ENCODE measurements at places on chromosomes 3 and 15. TPM values are rescaled to one million over a fixed set of nuclear protein-coding genes. Genes with fewer than 3 reads are reported as not detected.
A peak's percentile ranks its signal among the peaks of the same experiment; 100 is the strongest.

IL17RE gene
- 1.2 TPM for polyA plus RNA-seq

GRCh38 chr3:55876560-55876959 is 389.5 kb upstream of the WNT5A start:
- no peaks in the 10 kb centered on the region for H3K36me3 ChIP-seq
- no peak overlapping the region for H3K4me3 ChIP-seq
- peaks cover 29% of the 10 kb centered on the region for H3K4me1 ChIP-seq
- no peak overlapping the region for H3K27ac ChIP-seq
- DNase-seq: no peak

DNA sequence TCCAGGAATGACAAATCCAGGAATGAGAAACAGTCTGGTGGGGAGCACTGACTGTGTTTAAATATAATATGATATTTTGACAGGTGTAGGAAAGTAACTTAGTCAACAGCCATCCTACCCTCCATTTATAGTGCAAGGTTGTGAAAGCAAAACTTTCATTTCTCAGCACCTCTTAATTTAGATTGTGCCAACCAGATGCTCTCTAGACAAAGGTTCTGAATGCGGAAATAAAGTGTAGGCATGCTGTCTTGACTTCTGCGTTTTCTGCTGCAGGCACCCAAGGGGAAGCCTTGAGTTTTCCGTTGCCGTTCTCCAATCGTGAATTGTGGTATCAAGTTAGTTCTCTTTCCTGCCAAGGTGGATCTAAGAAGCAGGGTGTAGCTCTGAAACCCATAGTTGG is 261.9 kb upstream of the SUCLG2 start:
- H3K4me1 ChIP-seq: no peaks in the 10 kb centered on the region
- H3K36me3 ChIP-seq: no peaks in the 10 kb centered on the region
- no peaks in the 10 kb centered on the region for H3K27me3 ChIP-seq

OR5K2 gene
- polyA plus RNA-seq: not detected

DNA sequence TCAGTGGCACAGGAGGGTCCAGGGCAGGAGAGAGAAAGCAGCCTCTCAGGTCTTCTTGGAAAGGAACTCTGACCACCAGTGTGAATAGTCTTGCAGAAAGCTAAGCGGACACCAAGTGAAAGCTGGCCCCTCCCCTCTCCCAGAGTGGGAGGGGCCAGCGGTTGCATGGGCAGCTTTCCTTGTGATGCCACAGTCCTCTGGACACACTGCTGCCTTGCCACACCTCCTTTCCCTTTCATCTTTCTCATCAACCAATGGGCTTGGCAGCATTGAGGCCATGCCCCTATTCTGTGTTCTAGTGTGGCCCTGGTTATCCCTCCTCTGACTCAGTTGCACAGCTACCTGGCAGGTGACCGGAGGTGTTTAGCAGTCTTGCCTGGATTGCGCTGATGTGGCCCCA is 49.7 kb upstream of the GOLGA6B start:
- no peaks in the 10 kb centered on the region for H3K36me3 ChIP-seq
- no peaks in the 10 kb centered on the region for H3K27me3 ChIP-seq
- no peak overlapping the region for H3K4me3 ChIP-seq
- no peaks in the 10 kb centered on the region for H3K4me1 ChIP-seq

DNA sequence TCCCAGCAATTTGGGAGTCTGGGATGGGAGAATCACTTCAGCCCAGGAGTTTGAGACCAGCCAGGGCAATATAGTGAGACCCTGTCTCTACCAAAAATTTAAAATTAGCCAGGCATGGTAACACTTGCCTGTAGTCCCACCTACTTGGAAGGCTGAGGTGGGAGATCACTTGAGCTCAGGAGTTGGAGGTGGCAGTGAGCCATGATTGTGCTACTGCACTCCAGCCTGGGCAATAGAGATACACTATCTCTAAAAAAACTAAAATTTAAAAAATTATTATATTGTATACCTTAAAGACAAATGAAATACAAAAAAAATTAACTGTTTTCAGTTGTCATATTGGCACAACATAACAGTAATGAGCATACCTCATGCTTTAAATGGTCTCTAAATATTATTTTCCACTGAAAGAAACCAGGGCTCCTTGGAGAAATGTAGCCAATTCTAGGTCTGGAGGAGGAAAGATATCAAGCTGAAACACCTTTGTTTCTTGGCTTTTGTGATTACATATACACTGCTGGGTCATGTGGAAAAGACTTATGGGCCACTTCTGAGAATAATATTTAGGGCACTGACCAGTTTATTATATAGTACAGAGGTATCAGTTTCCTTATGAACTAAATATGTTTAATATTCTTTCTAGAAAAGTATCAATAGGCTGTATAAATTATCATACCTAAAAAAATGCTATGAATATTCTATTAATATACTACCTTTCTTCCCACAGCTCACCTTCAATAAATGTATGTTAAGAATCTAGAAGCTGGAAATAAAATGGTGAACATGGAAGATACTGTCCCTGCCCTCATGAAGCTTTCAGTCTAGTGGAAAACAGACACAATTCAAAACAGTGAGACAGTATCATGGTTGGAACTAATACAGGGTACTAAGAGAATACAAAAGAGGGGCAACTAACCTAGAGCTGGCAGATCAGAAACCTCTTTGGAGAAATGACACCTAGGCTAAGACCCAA is 119.5 kb downstream of the TMCC1 start:
- no peaks in the 10 kb centered on the region for H3K27me3 ChIP-seq
- no peak overlapping the region for H3K27ac ChIP-seq
- H3K4me3 ChIP-seq: no peak overlapping the region
- no peak for DNase-seq
- peaks cover 5% of the 10 kb centered on the region for H3K4me1 ChIP-seq

ESYT3 gene
- polyA plus RNA-seq: 1.8 TPM

DNA sequence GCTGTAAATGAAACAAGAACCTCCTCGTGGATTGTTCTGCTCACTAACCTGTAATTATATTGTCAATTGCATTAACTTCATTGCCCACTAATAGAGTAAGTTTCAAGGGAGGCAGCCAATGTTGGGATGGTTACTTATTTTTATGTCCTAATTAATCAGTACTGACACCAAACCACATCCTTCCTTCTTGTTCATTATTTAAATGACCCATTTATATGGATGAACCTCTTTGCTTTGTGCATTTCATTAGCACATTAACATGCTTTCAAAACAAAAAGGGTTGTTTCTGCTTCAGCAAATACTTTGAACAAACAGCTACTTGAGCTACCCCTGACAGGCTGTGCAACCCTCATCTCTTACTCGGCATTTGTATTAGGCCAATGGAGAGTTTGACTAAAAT is 374.2 kb downstream of the MECOM start:
- peaks cover 25% of the 10 kb centered on the region for H3K4me1 ChIP-seq
- H3K27ac ChIP-seq: no peak overlapping the region
- DNase-seq: no peak
- no peaks in the 10 kb centered on the region for H3K36me3 ChIP-seq

GRCh38 chr15:92018535-92019239 is 165.2 kb downstream of the SLCO3A1 start:
- no peak overlapping the region for H3K4me3 ChIP-seq
- H3K36me3 ChIP-seq: no peaks in the 10 kb centered on the region
- H3K4me1 ChIP-seq: peaks cover 34% of the 10 kb centered on the region

- H3K27ac ChIP-seq: no peak overlapping the region
- H3K27me3 ChIP-seq: no peaks in the 10 kb centered on the region
- no peaks in the 10 kb centered on the region for H3K4me1 ChIP-seq
- no peak for DNase-seq
These were observed 24.8 kb downstream of the CCR1 start for GRCh38 chr3:46183330-46183729.

DNA sequence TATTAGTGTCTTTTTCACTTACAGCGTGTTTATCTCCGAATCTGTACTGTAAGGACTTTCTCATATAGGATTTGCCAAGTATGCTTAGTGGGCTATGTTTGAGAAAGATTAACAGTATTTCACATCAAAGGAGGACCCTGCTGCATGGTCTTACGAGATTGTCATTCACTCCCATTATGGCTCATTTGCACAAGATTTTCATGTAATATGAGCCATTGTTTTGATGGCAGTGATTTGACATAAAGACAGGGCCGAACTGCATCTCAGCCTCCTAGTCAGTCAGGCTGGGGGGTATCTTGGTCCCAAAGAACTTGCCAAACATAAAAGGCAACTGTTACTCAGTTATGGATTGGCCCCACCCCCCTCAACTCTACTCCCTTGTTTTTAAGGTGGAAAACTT is 205.9 kb downstream of the ZIC1 start:
- H3K4me1 ChIP-seq: peaks cover 14% of the 10 kb centered on the region
- no peaks in the 10 kb centered on the region for H3K36me3 ChIP-seq
- no peak for DNase-seq
- H3K27me3 ChIP-seq: no peaks in the 10 kb centered on the region
- no peak overlapping the region for H3K4me3 ChIP-seq
- H3K27ac ChIP-seq: no peak overlapping the region

- H3K27ac ChIP-seq: no peak overlapping the region
- H3K4me3 ChIP-seq: no peak overlapping the region
- no peak for DNase-seq
- H3K4me1 ChIP-seq: no peaks in the 10 kb centered on the region
- no peaks in the 10 kb centered on the region for H3K27me3 ChIP-seq
These were observed 116.4 kb downstream of the OXSM start for GRCh38 chr3:25906132-25906906.

IL17RB gene
- polyA plus RNA-seq: 15.9 TPM

GRCh38 chr3:130968221-130968620 is 58.4 kb downstream of the ASTE1 start:
- H3K4me1 ChIP-seq: no peaks in the 10 kb centered on the region
- no peak overlapping the region for H3K27ac ChIP-seq
- peak; percentile 69 for DNase-seq

GRCh38 chr15:49860101-49860500 is 239.3 kb downstream of the DTWD1 start:
- H3K27me3 ChIP-seq: no peaks in the 10 kb centered on the region
- H3K4me1 ChIP-seq: no peaks in the 10 kb centered on the region
- DNase-seq: peak; percentile 68
- no peak overlapping the region for H3K4me3 ChIP-seq
- H3K36me3 ChIP-seq: no peaks in the 10 kb centered on the region

DNA sequence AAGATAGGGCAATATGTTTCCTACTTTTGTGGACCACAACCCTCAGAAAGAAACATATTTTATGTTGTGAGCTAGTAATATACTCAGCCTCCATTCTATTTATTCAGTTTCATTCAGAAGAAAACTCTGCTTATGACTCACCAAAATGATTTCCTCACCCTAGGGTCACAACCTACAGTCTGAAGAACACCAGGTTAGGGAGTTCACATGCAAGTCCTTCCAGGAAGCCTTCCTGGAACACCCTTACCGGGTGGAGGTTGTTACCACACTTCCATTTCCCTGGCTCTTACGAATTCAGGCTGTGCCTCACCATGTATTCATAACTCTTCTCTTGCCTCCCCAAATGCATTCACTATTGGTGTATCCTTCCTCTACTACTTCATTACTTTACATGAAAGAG is 228.0 kb upstream of the ADAMTS9 start:
- DNase-seq: peak; percentile 69
- H3K36me3 ChIP-seq: no peaks in the 10 kb centered on the region
- no peaks in the 10 kb centered on the region for H3K27me3 ChIP-seq
- H3K4me3 ChIP-seq: no peak overlapping the region

- no peak overlapping the region for H3K27ac ChIP-seq
- no peaks in the 10 kb centered on the region for H3K27me3 ChIP-seq
- peaks cover 16% of the 10 kb centered on the region for H3K4me1 ChIP-seq
- H3K4me3 ChIP-seq: no peak overlapping the region
- DNase-seq: no peak
These were observed 90.1 kb downstream of the SATB1 start for GRCh38 chr3:18334837-18335601.

ZNF619 gene
- polyA plus RNA-seq: not detected

GRCh38 chr3:131699001-131699400 is 196.2 kb upstream of the MRPL3 start:
- H3K4me1 ChIP-seq: no peaks in the 10 kb centered on the region
- DNase-seq: no peak
- no peaks in the 10 kb centered on the region for H3K27me3 ChIP-seq

DNA sequence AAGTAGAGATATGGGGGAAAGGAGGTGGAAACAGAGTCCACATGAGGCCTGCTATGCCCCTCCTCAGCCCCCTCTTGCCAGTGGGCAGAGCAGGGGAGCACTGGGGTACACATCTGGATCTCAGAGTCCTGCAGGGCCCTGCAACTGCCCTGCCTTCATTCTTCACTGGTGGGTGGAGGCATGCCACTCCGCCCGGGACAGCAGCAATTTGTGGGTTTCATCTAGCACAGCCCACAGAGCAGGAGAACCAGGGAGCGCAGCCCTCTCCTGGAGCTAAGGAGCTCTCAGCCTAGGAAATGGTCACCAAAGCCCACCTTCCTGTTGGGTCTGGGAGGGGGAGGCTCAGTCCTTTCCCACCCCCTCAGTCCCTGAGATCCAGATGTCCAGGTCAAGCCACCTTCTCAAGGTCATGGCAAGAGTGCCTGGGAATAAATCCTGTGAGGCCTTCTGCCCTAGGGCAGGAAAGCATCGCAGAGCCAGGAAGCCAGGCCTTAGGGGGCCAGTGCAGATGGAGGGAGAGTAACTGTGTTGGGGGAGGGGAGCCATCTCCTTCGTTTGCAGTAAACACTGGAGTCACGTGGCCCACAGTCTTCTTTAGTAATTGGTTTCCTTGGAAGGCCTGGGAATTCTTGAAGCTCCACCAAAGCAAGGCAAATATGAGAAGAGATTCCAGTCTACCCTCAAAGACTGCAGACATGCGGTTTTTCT is 31.0 kb downstream of the ANP32A start:
- peaks cover 15% of the 10 kb centered on the region for H3K36me3 ChIP-seq
- DNase-seq: peak; percentile 58
- H3K27me3 ChIP-seq: no peaks in the 10 kb centered on the region
- no peak overlapping the region for H3K4me3 ChIP-seq

GRCh38 chr15:74275957-74276356 is 39.8 kb downstream of the CCDC33 start:
- peaks cover 8% of the 10 kb centered on the region for H3K4me1 ChIP-seq
- no peak overlapping the region for H3K27ac ChIP-seq
- DNase-seq: no peak
- no peaks in the 10 kb centered on the region for H3K27me3 ChIP-seq

GRCh38 chr3:171397089-171397488 is 63.1 kb downstream of the TNIK start:
- DNase-seq: no peak
- H3K4me1 ChIP-seq: peaks cover 39% of the 10 kb centered on the region
- H3K36me3 ChIP-seq: no peaks in the 10 kb centered on the region
- no peaks in the 10 kb centered on the region for H3K27me3 ChIP-seq

DPH3 gene
- 30.0 TPM for polyA plus RNA-seq

GHSR gene
- polyA plus RNA-seq: not detected

- H3K4me3 ChIP-seq: no peak overlapping the region
- H3K36me3 ChIP-seq: no peaks in the 10 kb centered on the region
- H3K27ac ChIP-seq: no peak overlapping the region
- no peaks in the 10 kb centered on the region for H3K4me1 ChIP-seq
These were observed 297.3 kb upstream of the ADAMTS9 start for GRCh38 chr3:64985072-64985471.

THSD4 gene
- polyA plus RNA-seq: 6.2 TPM

ISLR gene
- 0.44 TPM for polyA plus RNA-seq

GRCh38 chr15:70345251-70346019 is 247.7 kb upstream of the TLE3 start:
- peaks cover 12% of the 10 kb centered on the region for H3K27me3 ChIP-seq
- H3K36me3 ChIP-seq: no peaks in the 10 kb centered on the region
- no peak overlapping the region for H3K4me3 ChIP-seq
- DNase-seq: no peak
- H3K4me1 ChIP-seq: peaks cover 19% of the 10 kb centered on the region

CCDC39 gene
- polyA plus RNA-seq: not detected

- DNase-seq: no peak
- H3K27me3 ChIP-seq: peaks cover 32% of the 10 kb centered on the region
- no peak overlapping the region for H3K4me3 ChIP-seq
- H3K36me3 ChIP-seq: no peaks in the 10 kb centered on the region
- H3K27ac ChIP-seq: no peak overlapping the region
These were observed 28.4 kb upstream of the ARL8B start for GRCh38 chr3:5093731-5094130.

- H3K27ac ChIP-seq: no peak overlapping the region
- no peaks in the 10 kb centered on the region for H3K36me3 ChIP-seq
- H3K4me1 ChIP-seq: peaks cover 5% of the 10 kb centered on the region
- no peaks in the 10 kb centered on the region for H3K27me3 ChIP-seq
These were observed 15.8 kb downstream of the IGSF11 start for GRCh38 chr3:119018690-119019463.
